ENCODE measurements at places on chromosomes 11 and 22.

GRCh38 chr11:93903989-93904388 lies 53.6 kb upstream of the VSTM5 start:
- DNase-seq: no peak

- DNase-seq: no peak
Measured at GRCh38 chr22:36391638-36392037, 3.9 kb upstream of the MYH9 start.

DNA sequence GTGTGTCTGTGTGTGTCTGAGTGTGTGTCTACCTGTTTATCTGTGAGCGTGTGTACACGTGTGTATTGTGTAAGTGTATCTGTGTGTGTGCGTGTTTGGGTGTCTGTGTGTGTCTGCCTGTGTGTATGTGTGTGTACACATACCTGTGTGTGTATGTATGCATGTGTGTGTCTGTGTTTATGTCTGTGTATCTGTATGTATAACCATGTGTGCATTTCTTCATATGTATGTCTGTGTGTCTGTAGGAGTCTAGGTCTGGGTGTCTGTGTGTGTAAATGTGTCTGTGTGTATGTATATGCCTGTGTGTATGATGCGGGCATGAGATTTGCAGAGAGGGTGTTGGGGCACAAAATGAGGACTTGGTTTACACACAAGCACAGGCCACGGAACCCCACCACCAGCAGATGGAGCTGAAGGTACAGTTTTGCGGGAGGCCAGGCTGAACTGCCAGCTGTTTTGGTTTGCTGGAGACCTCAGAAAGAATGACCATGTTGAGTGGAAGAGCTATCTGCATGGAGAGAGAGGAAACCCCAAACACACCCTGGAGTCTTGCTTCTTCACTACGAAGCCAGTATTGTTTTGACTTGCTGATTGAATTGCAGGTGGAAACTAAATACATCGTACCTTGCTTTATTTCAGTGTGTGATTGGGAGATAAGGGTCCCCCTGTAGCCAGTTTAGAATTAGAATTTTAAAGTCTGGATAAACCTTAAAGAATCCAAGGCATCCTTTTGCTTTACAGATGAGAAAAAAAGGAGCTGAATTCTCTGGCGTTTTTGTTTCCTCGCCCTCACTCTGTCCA lies 497.2 kb downstream of the NTM start:
- peak; percentile 84 for DNase-seq

DNA sequence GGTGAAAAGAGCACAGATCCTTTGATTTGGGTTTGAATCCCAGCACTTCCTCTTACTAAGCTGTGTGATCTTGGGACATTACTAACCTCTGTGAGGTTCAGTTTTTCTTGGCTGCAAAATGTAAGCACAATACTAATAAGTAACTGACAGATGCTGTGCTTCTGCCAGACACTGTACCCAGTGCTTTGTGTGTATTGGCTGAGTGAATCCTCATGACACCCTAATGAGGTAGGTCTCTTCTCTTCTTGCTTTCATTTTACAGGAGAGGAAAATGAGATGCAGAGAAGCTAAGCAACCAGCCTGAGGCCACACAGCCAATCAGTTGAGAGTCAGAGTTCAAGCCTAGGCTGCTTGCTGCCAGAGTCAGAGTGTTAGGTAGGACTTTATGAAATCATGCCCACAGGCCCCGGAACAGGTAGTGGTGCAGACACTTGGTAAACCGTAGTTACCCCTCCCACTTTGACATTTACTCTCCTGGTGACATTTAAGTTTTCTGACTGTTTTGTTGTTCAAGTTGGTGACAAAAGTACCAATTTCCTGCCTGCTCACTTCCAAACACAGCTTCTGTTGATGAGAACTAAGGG lies 21.2 kb downstream of the PTPRJ start:
- peak; percentile 95 for DNase-seq

GRCh38 chr11:61969838-61970662 lies 2.6 kb upstream of the FTH1 start:
- peak; percentile 88 for DNase-seq

DNA sequence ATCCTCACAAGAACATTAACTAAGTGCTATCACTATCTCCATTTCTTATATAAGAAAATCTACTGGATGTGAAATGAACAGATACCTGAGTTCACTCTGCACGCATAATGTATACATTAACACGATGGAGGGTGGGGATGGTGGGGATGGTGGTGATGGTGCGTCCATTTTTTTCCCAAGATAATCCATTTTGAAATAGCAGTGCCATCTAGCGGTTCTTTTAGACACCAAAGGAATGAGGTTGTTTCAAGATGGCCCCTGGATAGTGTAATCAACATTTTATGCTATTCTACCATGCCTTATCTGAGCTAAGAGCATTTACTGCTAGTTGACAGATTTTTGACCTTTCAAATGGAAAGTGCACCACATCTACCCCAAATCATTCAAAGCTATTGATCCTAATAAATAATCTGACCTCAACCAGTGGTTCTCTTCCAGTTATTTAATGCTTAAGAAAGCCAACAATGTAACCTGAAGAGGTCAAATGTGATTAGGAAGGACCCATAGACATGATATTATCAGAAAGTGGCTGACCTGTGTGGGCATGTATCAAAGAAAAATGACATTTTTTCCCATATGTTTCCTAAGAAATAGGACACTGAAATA lies 714.7 kb upstream of the TENM4 start:
- DNase-seq: no peak

- DNase-seq: no peak
Measured at GRCh38 chr11:86021377-86021776, 47.5 kb downstream of the PICALM start.

DNA sequence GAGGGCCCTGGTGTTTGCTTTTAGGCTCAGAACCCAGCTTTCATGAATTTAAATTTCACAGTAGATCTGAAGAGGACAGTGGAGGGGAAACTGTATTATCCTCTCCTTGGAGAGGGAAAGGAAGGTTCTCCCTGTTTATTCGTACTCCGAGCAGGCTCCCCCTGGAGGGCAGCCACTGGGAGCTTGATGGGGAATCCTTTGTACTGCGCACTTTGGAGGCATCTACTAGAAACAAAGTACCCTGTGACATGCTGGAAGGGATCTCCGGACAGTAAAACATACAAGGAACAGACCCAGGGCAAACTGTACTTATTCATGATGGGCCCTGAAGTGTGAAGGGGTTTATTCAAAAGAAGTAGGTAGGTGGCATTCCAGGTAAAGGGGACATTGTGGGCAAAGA lies 27.2 kb downstream of the NAV2 start:
- no peak for DNase-seq

All from iris pigment epithelial cell (primary cell).